CD4-positive, alpha-beta T cell treated with Interleukin-2 at 100 ng/mL for 4 hours (primary cell): ENCODE measurements at places on chromosomes 16 and 17.

DNA sequence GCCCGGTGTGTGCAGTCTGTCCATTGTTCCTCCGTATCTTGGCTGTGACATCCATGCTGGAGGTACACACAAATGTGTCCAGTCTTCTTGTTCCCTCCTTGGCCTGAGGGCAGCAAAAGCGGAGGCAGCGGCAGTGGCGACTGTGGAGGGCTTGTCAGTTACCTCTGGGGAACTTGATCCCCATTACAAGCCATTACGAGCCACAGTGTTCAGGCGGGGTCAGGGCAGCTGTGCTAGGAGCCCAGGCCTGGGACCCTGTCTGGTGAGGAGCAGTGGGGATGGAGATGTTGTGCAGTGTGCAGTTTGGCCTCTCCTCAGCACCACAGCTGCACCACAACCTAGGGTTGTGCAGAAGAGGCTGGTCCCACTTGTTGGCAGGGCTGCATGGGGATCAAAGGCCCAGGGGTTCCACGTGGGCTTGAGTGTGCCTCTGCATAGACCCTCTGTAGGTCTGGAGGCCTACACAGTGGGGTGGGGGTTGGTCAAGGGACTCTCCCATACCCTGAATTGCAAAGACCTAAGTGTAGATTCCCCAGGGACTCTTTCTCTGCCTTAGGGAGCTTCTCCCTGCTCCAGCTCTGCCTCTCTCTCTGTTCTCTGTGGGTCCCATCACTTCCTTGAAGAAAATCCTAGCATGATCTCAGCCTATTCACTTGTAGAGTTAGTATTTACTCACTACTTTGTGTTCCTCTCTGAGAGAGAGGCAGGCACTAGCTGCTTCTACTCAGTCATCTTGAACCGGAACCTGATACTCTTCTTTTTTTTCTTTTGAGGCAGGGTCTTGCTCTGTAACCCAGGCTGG, 58.8 kb downstream of the SLFN11 start:
- no peak for DNase-seq

DNA sequence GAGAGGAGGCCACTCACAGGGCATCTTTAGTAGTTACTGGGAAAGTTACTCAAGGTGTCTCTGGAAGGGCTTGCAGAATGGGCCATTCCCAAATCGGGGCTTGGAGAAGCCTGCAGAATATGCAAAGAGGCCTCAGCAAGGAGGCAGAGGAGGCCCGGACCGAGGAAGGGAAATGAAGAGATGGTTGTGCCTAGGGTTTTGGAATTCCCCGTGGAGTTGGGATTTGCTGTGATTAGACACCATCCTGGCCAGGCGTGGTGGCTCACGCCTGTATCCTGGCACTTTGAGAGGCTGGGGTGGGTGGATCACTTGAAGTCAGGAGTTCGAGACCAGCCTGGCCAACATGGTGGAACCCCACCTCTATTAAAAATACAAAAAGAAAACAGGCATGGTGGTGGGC, 193.0 kb downstream of the IRF8 start:
- DNase-seq: no peak

GRCh38 chr16:50534556-50534955, 13.6 kb upstream of the NKD1 start:
- DNase-seq: no peak

- DNase-seq: no peak
Measured at GRCh38 chr17:18059283-18059682, 20.1 kb downstream of the GID4 start.

DNA sequence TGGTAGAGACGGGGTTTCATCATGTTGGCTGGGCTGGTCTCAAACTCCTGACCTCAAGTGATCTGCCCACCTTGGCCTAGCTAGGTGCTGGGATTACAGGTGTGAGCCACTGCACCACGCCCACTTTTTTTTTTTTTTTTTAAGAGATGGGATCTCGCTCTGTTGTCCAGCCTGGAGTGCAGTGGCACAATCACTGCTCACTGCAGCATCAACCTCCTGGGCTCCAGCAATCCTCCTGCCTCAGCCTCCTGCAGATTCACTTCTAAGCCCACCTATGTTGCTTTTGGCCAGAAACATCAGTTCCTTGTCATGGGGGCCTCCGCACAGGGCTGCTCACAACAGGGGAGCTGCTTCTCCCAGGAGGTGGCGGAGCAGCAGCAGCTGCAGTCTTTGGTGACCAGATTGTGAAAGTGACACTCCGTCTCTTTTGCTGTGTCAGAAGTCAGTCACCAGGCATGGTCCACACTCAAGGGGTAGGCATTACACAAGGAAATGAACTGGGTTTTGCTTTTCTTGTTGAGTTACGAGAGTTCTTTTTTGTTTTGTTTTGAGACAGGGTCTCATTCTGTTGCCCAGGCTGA, 4.5 kb upstream of the NME4 start:
- DNase-seq: no peak

GRCh38 chr17:44781551-44782325, 22.9 kb downstream of the ADAM11 start:
- no peak for DNase-seq

GRCh38 chr16:60299241-60299776, 1565.2 kb upstream of the GOT2 start:
- DNase-seq: no peak

DNA sequence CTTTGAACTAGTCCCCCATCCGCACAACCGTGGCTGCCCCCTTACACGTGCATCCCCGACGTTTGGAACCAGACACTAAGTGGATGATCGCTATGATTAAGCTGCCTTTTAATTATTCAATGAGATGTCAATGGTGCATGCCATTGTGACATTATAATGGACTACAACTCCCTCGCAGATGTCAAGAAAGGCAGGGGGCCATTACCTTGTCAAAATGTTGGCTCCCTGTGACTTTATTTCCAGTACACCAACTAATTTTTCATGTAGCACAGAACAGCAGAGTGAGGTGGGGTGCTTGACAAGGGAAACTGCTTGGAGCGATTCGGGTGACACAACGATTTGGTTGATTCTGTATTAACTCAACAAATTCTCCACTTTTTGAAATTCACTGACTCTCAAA, 26.5 kb downstream of the ASIC2 start:
- no peak for DNase-seq

- DNase-seq: no peak
Measured at GRCh38 chr17:81150377-81151077, 14.8 kb upstream of the PVALEF start.

DNA sequence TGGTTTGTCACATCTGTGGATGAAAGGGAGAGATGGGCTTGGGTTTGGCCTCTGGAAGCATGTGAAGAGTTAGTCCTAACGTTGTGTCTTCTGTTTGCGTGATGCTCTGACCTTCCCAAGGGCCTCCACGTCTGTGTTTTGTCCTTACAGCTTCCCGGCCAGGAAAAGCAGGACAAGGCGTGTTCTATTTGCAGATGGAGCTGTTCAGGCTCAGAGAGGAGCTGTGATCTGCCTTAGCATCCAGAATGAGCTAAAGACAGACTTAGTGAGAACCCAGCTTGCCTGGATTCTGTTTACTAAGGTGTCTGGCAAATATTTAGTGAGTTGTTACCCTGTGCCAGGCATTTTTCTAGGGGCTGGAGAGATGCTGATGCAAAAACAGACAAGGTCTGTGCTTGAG, 282.1 kb downstream of the CBLN1 start:
- DNase-seq: no peak

GRCh38 chr16:81926036-81926435, 85.2 kb downstream of the SDR42E1 start:
- no peak for DNase-seq
